ENCODE measurements at places on chromosomes 4 and X.

- DNase-seq, result no peak
These were observed 41.5 kb downstream of the EFNB1 start for GRCh38 chrX:68870357-68870756.

DNA sequence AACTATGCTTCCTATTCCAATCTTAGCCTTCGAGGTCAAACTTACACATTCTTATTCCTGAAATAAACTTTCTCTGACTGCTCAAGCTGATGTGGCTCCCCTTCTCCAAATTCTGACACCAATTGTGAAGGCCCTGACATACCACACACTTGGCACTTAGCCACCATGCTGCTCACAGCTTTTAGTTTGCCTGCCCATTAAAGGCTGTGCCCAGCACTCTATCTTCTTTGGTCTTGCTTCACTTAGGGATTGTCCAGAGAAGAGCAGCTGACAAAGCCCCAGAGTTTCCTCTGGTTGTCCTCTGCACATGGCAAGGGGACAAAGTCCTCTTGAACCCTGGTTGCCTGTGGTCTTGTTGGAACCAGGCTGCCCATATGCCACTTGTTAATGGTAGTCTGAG, 126.1 kb downstream of the ARHGEF9 start:
- no peak for DNase-seq

- no peak for DNase-seq
These were observed 159.4 kb downstream of the OPHN1 start for GRCh38 chrX:68273887-68274286.

DNA sequence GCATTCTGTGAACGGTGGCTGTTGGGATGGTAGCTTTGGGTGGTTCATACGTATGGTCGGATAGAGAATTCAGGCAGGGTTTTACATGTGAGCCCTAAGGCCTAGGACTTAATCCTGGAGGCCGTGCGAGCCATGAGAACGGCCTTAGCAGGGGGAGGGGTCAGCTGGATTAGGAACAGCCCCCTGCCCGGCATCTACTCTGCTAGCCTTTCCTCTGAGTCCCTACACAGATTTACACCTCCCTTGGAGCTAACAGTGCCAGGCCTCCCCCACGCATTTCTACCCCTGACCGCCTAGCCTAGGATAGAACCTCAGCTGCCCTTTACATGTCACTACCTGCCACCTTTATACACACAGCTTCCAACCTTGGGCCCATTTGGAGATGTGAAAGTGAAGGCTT, 7.1 kb downstream of the PRAF2 start:
- no peak for DNase-seq

GRCh38 chrX:2500803-2501558, at the start of the genes DHRSX and ZBED1:
TSS of gene DHRSX (minus strand) at chrX:2500976. CDS start at chrX:2500925, 51 bp downstream.
TSS of gene ZBED1 (minus strand) at chrX:2500976. CDS start at chrX:2490719, 10,257 bp downstream.
- peak; percentile 62 for DNase-seq

DNA sequence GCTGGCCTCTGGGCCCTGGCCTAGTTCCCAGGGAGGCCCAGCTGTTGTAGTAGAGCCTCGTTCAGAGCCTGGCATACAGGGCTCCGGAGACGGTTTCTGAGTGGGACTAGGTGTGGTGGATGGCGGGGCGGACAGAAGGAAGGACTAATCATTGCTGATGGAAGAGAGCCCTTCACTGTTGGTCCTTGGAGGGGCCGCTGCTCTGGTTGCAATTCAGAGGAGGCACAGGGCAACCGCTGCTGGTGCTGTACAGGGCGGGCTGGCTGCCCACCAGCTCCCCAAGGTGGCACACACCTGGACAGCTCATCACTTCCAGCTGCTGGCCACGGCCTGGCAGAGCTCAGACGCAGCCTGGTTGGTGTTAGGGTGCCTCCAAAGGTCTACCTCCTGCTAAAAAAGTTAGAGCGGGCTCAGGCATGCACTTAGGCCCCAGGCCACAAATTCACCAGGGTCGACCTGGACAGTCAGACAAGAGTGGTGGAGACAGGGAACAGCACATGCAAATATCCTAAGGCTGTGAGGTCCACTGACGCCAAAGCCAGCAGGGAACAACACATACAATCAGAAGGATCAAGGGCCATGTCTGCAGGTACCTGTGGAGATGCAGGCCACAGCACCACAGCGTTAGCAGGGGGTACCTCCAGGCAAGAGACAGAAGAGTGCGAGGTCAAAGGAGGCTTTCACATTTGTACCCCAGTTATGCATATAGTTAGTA, 7.5 kb upstream of the RNF4 start:
- no peak for DNase-seq

DNA sequence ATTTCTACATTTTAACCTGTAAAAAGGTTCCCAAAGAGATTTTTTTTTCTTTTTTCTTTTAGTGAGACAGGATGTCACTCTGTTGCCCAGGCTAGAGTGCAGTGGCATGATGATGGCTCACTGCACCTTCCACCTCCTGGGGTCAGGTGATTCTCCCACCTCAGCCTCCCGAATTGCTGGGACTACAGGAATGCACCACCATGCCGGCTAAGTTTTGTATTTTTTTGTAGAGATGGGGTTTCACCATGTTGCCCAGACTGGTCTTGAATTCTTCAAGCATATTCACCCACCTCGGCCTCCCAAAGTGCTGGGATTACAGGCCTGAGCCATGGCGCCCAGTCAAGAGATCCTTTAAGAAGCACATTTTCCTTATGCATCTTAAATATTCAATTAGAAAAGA, 12.6 kb downstream of the RHOH start:
- DNase-seq, result no peak

DNA sequence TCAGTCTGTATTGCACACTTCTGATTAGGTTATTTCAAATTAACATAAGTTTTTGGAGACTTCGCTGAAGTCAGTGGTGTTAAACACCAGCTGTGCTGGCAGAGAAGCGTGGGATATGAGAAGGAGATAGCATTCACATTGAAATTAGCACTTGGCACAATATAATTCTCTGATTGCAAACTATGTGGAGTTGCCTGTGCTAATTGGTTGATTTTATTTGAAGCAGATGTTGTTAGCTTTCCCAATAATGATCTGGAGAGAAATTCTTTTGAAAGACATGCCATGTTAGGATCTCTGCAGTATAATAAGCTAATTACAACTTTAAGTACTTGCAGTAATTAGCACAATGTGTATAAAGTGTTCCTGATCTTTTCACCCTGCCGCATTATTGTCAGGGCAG, 367.4 kb upstream of the ARX start:
- DNase-seq, result no peak

GRCh38 chr4:167469436-167469835, 235.1 kb upstream of the SPOCK3 start:
- DNase-seq, result no peak

GRCh38 chr4:118711052-118711451, 25.9 kb downstream of the METTL14 start:
- no peak for DNase-seq

DNA sequence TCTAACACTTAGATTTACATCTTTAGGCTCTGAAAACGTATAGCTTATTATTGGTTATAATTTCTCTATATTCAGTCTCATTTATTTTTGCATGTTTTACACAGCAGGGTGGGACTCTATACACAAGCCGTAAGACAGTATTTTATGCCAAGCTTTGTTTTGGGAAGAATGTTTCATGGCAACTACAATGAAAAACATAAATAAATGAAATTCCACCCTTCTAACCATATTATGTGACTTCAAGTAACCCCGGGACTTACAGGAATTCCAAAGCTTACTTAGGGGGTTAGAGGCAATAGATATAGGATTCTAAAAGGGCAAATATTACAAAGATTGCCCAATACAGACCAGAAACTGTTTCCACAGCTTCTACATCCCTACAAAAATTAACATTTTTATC, 370.9 kb downstream of the PRR32 start:
- DNase-seq, result no peak

DNA sequence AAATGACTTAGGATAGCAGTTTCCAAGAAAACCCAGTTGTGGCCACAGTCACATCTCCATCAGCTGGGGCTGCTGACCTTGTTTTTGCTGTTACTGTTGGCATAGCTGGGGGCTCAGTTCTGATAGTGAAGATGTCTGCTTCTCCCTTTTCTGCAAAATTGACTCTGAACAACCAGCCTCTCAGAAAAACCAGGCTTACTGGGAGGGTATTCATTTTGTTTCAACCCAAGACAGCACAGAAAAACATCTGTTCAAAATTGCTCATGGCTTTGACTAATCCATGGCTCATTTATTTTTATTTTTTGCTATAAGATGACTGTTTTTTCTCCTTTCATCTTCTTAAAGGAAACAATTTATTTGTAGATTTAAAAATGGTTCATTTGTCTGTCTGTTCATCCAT, 53.1 kb downstream of the RASL11B start:
- no peak for DNase-seq

- no peak for DNase-seq
These were observed 37.7 kb upstream of the LRBA start for GRCh38 chr4:151052785-151053184.

GRCh38 chrX:130147631-130148030, 18.0 kb downstream of the AIFM1 start:
- no peak for DNase-seq

DNA sequence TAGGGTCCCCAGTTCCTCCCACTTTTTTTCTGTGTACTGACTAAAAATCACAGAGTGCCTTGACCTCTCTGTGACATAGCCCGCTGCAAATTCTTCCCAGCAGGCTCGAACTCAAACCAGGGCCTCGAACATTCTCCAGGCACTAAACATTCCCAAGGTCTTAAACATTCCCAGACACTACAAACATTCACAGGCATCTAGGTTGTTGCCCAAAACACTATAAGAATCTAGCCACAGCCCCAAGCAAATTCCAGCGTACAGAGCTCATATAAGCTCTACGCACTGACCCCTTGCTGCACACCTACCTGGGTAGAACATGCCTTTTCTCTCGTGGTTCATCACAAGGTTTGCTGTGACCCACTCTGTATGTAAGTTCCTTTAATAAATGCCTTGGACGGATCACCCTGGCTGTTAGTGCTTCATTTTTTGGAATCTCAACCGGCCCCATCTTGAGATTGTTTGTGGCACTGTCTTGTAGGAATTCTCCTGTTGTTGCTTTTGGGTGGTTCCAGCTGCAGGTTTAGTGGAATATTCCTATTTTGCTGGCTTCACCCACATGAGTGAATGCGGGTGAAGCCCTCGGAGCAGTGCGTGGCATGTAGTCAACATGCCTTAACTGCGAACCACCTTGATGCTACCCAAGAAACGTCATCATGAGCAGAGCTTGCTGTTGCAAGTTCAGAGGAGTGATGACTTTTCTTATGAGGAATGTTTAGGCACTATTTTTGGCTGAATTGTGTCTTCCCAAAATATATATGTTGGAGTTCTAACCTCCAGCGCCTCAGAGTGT, 230.0 kb downstream of the HS3ST1 start:
- DNase-seq, result no peak

- DNase-seq, result no peak
These were observed 3.3 kb downstream of the GASK1B start for GRCh38 chr4:158169506-158169905.

DNA sequence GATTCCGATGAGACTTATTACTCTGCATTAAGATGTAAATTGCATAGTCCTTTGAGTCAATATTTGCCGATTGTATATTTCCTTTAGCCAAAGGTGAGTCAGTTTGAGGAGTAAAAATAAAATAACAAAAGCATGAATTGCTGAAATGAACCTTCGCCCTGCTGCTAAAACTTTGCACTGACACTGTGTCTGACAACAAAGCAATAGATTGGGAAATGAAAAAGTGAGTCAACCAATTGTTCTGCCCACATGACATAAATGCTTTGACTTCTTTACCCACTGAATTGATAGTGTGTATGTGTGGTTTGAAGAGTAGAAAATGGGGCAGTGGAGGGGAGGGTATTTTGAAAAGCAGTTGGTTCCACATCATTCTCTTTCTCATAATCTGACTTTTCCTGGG, 88.4 kb upstream of the AFF2 start:
- DNase-seq, result no peak

- DNase-seq, result no peak
These were observed 132.2 kb downstream of the IDS start for GRCh38 chrX:149372866-149373265.

GRCh38 chr4:6264225-6264540, 5.5 kb upstream of the WFS1 start:
- DNase-seq, result peak; percentile 35

DNA sequence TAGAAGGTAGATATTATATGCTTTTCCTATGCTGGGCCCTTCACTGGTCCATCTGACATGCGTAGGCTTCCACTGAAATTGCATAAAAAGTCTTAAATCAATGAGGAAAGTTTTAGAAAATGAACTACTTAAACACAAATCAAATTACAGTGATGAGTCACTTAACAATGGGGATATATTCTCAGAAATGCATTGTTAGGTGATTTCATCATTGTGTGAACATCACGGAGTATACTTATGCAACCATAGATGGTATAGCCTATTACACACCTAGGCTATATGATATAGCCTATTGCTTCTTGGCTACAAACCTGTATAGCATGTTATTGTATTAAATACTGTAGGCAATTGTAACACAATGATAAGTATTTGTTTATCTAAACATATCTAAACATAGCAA, 10.3 kb downstream of the STAP1 start:
- DNase-seq, result no peak

DNA sequence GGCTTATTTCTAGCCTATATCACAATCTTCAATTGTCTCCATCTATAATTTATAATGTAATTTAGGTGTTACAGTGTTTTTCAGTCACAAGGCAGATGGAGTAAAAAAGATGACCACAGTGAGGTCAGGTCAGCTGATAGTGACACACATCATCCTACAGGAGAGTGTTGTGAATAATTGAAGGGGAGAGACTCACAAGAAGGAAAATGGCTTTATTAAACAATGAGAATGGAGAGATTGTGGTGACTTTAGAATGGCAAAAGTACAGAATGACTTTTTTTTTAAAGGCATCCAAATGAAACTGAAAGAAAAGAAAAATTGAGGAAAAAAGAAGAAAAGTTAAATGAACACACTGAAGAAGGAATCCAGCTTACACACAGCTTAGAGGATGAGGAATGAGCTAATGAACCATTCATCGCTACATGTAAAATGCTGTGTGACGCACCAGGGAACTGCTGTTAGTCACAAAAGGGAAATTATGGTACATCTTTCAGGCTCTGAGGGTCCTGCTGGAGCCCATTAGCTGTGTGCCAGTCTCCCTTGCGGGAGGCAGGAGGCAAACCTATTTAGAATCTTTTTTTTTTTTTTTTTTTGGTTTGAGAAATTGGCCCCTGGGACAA, 56.6 kb downstream of the SPRY1 start:
- DNase-seq, result no peak

- DNase-seq, result no peak
These were observed 27.5 kb upstream of the PCDH18 start for GRCh38 chr4:137559801-137560200.

DNA sequence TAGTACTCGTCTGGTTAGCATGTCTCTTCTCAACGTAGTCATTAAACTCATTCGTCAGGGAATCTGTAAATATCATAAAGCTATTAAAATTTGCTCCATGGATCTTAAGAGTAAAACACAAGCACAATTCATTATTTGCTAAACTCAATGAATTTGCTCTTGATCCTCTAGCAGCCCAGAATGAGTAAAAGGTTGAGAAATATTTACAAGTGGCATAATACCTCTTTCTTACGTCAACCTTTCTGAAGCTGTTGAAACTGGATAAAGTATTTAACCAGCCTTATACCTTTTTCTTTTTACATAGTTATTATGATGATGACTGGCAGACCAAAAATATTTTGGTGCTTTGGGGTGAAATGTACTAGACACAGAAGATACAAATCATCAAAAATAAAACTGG, 66.9 kb downstream of the LUZP4 start:
- DNase-seq, result no peak

Measured in activated CD4-positive, alpha-beta T cell treated with anti-CD3 and anti-CD28 coated beads for 48 hours (primary cell).